ENCODE measurements at places on chromosomes 3 and 15.

DNA sequence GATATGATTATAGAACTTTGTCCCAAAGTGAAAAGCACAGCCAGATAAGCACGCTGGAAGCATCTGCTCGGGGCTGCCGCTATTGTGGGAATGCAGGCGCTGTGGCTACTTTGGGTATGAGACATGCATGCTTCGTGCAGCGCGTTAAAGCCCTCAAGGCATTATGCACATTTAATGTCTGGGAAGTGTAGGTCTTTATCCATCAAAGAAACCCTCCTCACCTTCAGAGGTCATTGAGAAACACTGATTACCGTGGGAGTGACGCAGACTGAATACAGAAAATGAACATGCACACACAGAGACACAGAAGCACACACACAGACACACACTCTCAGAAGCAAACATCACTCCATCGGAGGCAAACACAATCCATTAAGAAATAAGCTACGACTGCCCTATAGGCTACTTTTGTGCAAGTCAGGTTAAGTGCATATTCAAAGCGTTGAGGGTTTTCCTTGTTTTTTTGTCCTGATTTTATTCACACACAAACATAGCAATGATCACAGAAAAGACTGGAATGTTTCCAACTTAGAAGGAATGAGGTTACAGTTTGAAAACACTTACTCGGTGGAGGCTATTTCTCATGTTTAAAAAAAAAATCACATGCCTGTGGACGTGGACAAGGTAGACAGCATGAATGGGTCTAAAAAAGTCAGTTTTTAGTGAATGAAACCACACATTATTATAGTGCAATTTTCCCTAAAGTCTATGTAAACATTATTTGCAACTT is 68.5 kb downstream of the PLCH1 start:
- DNase-seq: no peak

DNA sequence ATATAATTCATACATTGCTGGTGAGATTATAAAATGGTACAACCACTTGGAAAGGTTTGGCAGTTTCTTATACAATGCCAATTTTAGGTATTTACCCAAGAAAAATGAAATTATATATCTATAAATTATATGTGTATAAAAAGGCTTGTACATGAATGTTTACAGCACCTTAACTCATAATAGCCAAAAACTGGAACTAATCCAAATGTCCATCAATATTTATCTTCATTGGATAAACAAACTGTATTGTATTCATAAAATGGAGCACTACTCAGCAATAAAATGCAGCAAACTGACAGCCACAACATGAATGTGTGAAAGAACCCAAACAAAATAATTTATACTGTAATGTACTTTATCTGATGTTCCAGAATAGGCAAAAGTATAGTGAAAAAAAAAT is 33.6 kb upstream of the EIF5A2 start:
- DNase-seq: no peak

DNA sequence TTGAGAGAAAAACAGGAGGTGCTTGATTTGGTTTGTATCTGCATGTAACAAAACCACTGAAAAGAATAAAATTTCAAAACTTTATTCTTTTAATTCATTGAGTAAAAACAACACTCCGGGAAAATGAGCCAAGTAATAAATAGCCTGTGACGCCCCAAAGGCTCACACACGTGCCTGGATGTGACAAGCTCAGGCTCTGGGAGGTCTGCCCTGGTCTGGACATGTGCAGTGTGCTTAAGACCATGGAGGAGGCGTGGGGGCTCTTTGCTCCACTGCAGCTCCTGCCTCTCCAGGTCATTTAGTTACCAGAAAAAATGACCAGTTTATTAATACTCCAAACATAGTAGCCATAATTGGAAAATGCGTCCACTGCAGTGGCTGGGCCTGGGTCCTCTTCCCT is 8.6 kb upstream of the NME9 start:
- no peak for DNase-seq

DNA sequence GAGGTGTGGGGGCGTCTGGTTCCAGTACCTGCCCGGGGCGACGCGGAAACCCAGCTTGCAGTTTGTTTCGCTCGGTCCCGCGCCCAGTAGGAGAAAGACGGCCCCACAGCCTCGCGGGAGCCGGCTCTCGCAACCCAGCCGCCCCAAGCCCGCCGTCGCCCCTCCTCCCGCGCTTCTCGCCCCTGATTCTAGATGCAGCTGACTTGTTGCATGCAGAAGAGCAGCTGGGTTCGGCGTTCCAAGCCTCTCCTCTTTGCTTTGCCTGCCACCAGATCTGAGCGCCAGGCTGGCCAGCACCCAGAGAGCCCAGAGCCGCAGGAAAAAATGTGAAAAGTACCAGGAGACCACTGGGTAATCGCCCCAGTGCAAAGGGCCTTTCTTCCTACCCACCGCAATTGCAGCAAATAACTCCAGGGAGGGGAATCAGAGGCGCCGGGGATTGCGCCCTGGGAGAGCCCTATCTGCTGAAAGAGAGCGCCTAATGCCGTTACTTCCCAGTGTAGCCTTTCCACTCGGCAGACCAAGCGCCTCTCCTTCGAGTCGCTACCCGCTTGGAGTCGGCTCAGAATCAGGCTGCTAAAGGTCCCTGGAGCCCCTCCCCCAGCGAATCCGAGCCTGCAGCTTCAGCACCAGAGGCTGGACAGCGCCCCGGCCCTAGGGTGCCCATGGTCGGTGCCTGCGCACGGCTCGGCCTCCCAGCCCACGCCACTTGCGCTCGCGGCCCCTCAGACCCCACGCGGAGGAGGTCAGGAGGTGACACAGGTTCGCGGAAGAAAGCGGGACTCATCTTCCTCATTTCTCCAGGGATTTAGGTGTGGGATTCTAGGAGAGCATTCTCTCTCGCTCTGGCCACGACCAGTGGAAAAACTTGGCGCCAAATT is 15.7 kb upstream of the AEN start:
- DNase-seq: no peak

GRCh38 chr15:52039925-52040781 is 21.1 kb downstream of the MAPK6 start:
- DNase-seq: no peak

DNA sequence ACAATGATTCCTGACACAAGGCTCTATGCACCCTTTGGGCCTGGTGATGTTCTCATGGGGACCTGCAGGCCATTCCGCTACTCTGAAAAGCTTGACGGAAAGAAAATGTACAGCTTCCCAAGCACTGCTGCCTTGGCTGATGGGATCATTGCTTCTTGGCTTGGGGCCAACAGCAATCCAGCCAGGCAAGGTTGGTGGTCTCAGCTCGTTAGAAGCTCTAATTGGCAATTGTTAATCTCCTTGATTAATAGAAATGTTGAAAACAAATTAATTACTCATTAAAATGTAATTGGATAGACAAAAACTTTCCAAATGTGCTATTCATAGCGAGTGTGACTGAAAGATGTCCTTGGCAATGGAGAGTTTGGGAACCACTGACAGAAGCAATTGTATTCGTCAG is 16.3 kb upstream of the MYZAP start:
- DNase-seq: no peak

DNA sequence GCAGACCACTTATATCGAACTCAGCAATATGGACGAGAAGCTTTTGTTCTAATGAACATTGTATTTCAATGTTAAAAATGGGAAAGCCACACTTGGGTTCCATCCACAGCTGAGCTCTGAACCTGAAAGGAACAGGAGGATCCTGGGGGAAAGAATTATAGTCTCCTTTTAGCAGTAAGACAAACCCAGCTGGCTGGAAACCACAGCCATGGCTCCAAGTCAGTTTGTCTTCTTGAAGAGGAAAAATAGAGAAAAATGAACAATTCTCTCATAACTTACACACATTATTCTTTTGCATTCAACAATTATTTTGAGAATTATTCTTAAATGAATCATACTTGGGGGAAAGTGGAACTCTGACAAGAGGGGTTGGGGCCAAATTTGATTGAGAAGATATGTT is 149.2 kb upstream of the VEPH1 start:
- DNase-seq: no peak

- no peak for DNase-seq
Measured at GRCh38 chr3:11616551-11616950, 27.2 kb downstream of the VGLL4 start.

- no peak for DNase-seq
Measured at GRCh38 chr3:108378153-108378951, 82.0 kb downstream of the HHLA2 start.

DNA sequence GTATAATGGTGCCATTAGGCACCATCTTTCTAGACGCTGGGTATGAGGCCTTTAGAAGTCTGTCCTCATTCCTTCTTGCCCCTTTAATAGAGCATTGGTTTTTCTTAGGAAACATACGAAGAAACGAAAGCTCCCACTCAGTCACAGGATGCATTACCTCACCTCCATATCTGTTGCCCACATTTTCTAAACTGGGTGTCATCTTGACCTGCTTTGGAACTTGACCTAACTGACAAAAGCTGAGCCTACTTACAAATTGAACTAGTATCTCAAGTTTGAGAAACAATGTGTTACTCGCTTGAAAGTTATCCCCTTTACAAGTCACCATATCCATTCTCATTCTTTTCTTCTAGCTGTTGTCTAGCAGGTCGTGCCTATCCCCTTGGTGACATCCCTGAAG is 102.7 kb downstream of the VPS8 start:
- no peak for DNase-seq

GRCh38 chr15:80240276-80240675 is 11.7 kb downstream of the CTXND1 start:
- DNase-seq: no peak

GRCh38 chr15:28125673-28126651 is 26.8 kb upstream of the OCA2 start:
- no peak for DNase-seq

DNA sequence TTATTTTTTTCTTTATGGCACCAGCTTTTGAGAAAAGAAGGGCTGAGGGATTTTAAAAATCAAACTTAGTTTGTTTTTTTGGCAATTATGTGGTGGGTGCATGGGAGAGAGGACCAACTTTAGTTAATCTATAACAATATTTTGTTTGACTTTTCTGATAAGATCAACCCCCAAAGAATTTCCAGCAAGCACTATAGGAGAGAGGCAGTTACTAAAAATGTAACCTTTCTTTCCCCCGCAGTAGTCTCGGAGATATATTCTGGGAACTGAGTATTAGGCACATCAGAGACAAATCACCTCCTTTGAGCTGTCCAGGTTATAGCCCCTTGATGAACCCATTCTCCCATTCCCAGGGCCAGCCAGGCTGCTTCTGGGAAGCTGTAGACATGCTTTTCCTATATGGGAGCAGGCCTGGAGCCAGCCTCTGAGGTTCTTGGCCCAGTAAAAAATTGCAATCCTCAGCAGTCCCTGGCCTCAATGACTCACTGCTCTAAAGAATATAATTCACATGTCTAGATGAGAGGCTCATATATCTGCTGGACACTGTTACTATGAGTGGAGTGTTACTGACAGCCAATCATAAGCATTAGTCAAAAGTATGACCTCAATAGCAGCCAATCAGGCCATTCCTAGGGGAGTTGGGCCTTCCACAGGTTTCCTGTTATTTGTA is 138.3 kb upstream of the AGBL1 start:
- DNase-seq: no peak

GRCh38 chr3:177282119-177282655 is 84.9 kb upstream of the TBL1XR1 start:
- no peak for DNase-seq

GRCh38 chr3:165491487-165491886 is 295.3 kb upstream of the SLITRK3 start:
- DNase-seq: no peak

DNA sequence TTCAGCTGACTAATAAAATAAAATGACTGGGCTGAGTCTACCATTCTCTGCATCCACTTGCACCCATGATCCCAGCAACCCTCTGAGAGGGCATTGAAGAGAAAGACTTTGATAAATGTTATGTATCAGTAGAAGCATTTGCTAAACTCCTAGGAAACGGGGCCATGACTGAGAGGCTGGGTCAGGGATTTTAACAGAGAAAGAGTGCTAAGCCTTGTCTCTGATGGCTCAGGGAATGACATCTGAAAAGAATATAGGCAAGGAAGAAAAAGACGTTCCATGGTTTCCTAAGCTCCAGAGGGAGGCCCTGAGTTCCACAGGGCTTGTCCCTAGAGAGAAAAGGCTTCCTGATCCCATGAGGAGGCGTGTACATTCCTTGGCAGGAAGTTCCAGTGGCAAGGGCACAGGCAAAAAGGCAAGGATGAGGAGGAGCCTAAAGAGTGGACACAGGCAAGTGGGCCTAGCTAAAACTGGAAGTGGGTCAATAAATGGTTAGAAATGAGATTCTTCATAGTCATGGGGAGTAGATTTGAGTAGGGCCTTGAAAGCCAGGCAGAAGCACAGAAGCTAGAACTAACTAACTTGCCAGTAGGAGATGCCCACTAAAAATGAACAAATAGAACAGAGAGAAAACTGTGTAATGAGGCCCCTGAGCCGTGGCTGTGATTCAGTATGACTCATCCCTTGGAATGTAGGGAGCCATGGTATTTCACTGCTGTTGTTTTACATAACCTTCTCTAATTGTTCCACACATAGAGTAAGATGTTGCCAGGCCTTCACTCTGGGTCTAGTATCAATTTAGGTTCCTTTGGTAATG is 44.9 kb upstream of the MANF start:
- no peak for DNase-seq

DNA sequence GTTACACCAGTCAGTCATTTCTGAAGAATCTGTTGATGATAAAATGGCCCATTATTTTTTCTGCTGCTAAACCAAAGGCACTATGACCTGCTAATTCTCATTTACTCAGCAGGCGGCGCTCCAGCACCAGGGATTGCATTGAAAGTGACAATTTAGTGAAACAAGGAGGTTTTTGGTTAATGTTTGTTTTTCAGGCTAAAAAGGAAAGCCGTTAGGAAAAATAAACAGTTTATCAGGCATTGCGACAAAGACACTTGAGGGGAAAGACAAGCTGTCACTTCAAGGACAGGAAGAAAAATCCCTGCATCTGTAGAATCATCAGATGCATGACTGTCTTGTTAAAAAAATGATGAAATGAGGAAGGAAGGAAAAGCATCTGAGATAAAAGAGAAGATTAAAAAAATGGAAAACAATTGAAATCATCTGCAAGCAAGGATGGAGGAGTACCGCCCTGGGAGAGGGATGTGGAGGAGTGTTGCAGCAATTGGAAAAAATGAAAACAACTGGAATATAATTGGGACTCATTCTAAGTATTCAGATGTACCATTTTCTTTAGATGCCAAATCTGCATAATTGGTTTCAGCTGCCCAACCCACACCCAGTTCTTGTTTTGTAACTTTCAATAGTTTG is 54.0 kb downstream of the NR1D2 start:
- peak; percentile 50 for DNase-seq

- DNase-seq: no peak
Measured at GRCh38 chr3:123070510-123070909, 3.7 kb downstream of the PDIA5 start.

- no peak for DNase-seq
Measured at GRCh38 chr3:17551333-17551732, 191.1 kb downstream of the TBC1D5 start.

DNA sequence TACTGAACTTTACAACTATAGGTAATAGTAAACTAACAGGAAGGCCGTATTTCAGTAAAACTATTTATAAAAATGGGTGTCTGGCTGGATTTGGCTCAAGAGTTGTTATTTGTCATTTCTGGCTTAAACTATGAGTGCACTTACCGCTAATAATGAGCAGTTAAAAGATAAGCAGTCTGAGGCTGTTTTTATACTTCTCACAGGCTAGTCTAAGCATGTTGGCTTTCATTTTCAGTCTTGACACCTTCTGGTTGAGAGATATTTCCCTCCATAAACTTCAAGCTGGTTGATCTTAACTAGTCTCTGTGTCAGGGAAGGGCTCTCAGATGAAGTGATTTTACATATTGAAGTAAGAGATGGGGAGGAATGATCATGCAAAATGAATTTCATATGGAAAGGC is 96.1 kb downstream of the RSRC1 start:
- no peak for DNase-seq

- no peak for DNase-seq
Measured at GRCh38 chr3:43862470-43862869, 171.7 kb downstream of the ABHD5 start.

GRCh38 chr3:196220587-196220986 is 4.3 kb downstream of the SLC51A start:
- DNase-seq: no peak
